ENCODE measurements at places on chromosomes 5 and 9. TPM values are rescaled to one million over a fixed set of nuclear protein-coding genes. Genes with fewer than 3 reads are reported as not detected.

ZBTB34 gene
- total RNA-seq, result 24.5 TPM

SV2C gene
- 16.2 TPM for total RNA-seq

CDKN2B-AS1 gene
- total RNA-seq, result 0.50 TPM

GRCh38 chr5:87183896-87184295 lies 83.8 kb upstream of the RASA1 start:
- no peak for DNase-seq

- no peak for DNase-seq
These were observed 41.9 kb upstream of the RNF38 start for GRCh38 chr9:36441966-36442365.

MEIKIN gene
- total RNA-seq, result 1.9 TPM

GRCh38 chr5:176440927-176441706 lies 7.1 kb upstream of the FAF2 start:
- DNase-seq, result no peak

DNA sequence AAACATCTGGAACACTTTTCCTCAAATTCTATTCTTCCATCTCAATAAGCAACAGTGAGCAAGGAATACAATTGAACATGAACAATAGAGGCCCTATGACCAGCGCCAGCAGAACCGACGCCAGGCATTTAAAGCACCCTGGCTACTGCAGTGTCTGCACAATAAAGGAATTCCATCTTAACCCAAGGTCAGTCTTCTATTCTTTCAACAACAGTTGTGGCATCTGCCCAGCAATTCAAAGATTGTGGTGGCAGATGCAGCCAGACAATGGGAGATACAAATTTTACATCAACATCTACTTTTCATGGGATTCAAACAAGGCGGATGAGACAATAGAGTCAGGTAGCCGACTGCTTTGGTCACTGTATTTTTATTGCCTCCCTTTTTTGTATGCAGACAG lies 65.9 kb downstream of the ELL2 start:
- DNase-seq, result no peak

DNA sequence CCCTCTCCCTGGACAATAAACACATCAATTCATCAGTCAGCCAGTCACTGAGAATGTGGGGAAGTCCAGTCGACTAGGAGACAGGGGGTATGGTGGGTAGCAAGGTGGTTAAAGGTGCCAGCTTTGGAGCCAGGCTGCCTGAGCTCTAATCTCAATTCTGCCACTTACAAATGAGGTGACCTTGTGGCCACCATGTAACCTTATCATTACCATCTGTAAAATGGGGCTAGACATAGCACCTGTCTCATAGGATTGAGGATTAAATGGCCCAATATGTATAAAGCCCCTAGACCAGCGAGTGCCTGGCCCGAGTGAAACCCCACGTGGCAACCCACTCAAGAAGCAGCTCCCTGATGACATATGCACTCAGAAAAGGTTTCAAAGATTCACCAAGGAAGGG lies 73.3 kb upstream of the TBC1D2 start:
- no peak for DNase-seq

DNA sequence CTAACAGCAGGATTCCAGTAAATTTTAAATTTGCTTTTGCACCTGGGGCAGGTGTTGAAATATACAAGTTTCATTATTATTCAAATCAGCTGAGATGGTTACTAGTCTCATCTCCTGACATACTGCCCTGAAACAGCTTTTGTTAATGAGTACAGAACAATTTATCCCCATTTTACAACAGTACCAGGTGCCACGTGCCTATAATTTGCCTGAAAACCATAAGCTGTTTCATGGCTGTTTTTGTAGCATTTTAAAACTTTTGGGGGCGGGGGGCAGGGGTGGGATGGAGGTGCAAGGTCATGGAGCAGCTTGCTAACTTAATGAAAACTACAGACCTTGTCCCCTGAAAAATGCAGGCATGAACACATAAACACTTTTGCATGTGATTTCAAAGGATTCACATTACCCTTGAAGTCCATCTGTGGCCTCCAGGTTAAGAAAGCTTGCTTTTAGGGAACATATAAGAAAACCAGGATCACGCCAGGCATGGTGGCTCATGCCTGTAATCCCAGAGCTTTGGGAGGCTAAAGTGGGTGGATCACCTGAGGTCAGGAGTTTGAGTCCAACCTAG lies 42.1 kb downstream of the TIMD4 start:
- no peak for DNase-seq

DMRT3 gene
- 0.72 TPM for total RNA-seq

ZNF169 gene
- total RNA-seq, result 9.3 TPM

GRCh38 chr5:66518753-66519152 lies 77.4 kb upstream of the MAST4 start:
- no peak for DNase-seq

- peak; percentile 42 for DNase-seq
These were observed 57.6 kb downstream of the KIF24 start for GRCh38 chr9:34271265-34272006.

- no peak for DNase-seq
These were observed 8.4 kb downstream of the LHX3 start for GRCh38 chr9:136196404-136197083.

PLK2 gene
- total RNA-seq, result 99.7 TPM

ERAP2 gene
- total RNA-seq, result 2.9 TPM

- DNase-seq, result no peak
These were observed 364.2 kb downstream of the KIAA0825 start for GRCh38 chr5:94254214-94254613.

CATSPER3 gene
- total RNA-seq, result 0.33 TPM

SPINK1 gene
- total RNA-seq, result not detected

PCDHB3 gene
- total RNA-seq, result 2.7 TPM

DNA sequence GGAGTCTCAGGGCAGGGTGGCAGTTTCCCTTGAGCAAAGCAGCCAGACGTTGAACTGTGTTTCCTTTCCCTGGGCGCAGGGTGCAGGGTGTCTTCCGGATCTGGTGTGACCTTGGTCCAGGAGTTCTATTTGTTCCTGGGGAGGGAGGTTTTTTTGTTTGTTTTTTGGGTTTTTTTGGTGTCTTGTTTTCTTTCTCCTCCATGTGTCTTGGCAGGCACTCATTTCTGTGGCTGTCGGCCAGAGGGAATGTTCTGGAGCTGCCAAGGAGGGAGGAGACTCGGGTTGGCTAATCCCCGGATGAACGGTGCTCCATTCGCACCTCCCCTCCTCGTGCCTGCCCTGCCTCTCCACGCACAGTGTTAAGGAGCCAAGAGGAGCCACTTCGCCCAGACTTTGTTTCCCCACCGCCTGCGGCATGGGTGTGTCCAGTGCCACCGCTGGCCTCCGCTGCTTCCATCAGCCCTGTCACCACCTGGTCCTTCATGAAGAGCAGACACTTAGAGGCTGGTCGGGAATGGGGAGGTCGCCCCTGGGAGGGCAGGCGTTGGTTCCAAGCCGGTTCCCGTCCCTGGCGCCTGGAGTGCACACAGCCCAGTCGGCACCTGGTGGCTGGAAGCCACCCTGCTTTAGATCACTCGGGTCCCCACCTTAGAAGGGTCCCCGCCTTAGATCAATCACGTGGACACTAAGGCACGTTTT lies 3.5 kb upstream of the PHYHD1 start:
- DNase-seq, result no peak

- no peak for DNase-seq
These were observed 174.4 kb upstream of the ADRA1B start for GRCh38 chr5:159741829-159742322.

IFT74 gene
- 32.6 TPM for total RNA-seq

DNA sequence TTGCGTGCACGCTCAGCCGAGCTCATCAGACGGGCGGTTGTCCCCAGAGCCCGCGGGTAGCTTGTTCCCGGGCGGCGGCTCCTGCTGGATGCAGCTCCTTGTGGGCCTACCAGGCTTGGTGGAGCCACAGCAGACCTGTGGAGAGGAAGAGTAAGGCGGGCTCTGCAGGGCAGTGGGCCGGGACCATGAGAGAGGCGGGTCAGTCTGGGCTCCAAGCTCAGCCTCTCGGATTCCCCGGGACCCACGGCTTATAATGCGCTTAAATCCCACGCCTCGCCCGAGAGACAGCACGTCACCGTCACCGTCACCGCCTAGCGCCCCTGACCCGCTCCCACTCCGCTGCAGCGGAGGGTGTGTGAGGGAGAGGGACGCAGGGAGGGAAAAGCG lies 1.9 kb upstream of the ANKRD18A start:
- DNase-seq, result peak; percentile 56

- DNase-seq, result no peak
These were observed 267.1 kb downstream of the NSG2 start for GRCh38 chr5:174312641-174313040.

UIMC1 gene
- 37.7 TPM for total RNA-seq

- no peak for DNase-seq
These were observed 58.0 kb upstream of the OLFM1 start for GRCh38 chr9:135029463-135029862.

DNA sequence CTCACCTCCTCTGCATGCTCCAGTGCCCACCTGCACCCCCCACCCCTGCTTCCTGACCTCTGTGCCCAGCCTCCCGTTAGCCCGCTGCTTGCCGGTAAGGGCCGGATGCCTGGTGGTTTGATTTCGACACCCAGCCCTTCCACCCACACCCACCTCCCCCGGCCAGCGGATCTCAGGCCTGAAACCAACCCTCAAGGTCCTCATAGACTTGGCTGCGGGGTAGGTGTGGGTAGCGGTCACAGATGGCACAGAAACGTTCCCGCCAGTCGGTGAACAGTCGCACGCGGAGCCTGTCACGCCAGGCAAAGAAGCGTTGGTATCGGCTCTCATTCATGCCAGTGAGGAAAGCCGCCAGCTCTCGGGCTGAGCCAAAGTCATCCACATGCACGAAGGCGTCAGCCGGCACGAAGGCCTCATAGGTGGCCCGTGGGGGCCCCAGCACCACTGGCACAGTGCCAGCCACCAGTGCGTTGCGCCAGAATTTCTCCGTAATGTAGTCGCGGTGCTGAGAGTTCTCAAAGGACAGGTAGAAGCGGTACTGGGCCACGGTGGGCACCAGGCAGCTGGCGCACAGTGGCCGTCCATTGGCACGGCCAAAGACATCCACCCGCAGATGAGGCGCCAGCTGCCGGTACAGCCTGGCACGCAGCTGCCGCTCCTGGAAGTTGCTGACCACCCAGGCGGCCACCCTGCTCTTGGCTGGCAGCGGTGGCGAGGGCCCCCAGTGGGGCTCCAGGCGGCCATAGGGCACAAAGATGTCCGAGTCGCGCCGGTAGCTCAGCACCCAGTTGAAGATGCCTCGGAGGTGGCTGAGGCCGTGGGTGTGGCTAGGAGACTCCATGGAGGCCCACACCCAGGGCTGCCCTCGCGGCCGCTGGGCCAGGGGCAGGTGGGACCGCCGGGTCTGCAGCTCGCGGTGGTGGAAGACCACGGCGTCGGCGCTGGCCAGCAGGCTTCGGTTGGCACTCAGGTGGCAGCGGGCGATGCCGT lies 1.1 kb downstream of the FUT7 start:
- no peak for DNase-seq

GRCh38 chr5:115262011-115262320 lies 711 bp downstream of the PGGT1B start:
- DNase-seq, result no peak

CAST gene
- total RNA-seq, result 118 TPM

DNA sequence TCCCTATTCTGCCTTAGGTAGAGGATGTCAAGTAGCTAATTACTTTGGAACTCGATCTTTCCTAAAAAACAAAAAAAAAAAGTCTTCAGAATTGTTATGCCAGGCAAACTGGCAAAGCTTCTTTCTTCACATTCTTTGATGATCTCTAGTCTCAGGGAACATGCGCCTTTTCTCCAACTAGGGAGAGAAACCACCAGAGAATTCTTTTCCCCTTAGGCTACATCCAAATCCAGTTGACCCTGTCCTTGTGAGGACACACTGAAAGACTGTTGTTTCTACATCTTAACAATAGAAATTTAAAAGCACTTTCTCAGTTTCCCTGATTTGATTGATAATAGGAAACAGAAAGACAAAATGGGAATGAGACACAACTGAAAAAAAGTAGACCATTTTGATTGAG lies 94.7 kb upstream of the ITGA2 start:
- no peak for DNase-seq

GRCh38 chr5:66981266-66982055 lies 215.1 kb downstream of the CD180 start:
- peak; percentile 61 for DNase-seq

DNA sequence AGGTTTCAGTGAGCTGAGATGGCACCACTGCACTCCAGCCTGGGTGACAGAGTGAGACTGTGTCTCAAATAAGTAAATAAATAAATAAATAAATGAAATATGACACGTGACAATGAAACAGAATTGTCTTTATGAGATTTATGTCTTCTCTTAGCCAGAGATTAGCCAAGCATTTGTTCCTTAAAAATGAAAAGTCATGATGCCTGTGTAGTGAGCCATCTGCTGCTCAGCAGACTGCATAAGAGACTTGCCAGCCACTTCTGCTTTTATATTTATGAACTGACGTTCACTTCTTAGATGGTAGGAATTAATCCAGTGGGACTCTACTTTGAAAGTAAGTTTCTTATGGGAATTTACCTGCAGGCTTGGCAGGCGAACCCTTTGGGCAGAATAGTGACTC lies 227.4 kb downstream of the NR3C1 start:
- DNase-seq, result no peak

DNA sequence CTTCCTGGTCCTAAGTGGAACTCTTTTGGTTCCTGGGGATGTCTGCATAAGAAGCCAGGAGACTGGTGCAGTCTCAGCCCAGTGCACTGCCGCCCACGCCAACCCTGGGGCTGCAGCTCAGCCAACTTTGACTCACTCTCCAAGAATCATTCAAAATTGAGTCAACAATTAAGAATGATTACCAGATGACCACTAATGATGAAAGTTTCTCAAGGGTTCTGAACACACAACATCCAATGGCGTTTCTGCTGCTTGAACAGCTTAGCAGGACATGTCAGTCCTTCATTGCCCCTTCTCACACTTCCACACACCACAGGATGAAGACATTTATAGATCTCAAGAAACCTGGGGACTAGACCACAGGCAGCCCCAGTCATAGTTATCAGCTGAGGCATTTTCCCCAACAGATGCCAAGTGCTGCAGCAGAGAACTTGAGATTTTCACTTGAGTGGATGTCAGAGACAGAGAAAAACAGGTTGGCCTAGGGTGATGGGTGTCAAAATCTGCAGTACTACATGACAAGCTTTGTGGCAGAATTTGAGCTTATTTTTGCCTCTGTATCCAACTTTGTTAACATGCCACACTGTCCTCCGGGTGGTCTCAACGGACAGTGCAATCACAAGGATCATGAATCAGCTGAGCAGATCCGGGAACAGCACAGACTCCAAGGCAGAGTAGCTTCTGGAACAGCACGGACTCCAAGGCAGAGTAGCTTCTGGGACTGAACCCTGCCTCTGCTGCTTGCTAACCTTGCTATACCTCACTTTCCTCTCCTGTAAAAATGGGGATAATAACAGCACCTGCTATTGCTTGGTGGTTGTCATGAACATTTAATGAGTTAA lies 356.1 kb downstream of the SPOCK1 start:
- no peak for DNase-seq

GRCh38 chr5:36688722-36689121 lies 82.3 kb downstream of the SLC1A3 start:
- no peak for DNase-seq

IGFBPL1 gene
- 14.8 TPM for total RNA-seq
